ENCODE measurements at places on chromosomes 13 and 19.

- no peak for DNase-seq
These were observed 8.4 kb upstream of the ZNF235 start for GRCh38 chr19:44313231-44313630.

DNA sequence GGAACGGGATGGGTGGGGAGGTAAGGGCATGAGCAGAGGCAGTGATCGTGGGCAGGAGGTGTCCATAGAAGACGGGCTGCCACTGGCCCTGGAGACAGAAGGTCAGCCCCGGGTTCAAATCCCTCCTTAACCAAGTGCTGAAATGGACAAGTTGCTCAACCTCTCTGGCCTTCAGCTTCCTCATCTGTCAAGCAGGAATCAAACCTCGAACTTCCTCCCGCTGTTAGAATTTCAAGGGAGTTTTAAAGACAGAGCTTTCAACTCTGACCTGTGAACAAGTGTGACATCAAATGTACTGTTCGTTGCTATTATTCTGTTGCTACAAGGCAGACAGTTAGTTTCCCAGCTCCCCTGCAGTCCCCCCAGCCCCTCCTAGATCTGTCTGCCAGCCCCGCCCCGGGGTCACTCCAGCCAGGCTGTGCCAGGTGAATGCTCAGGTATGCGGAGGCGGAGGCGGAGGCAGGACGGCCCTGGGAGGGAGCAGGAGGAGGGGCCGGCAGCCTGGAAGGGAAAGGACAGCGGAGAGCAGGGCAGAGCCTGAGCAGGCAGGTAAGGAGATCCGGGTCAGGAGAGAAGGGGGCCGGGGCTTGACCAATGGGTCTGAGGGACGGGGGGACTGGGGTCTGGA is at the start of gene EPS8L1:
TSS of gene EPS8L1 (plus strand) at position 499 of the 628 bp plus-strand sequence. CDS start 576 bp downstream, outside the sequence.
- no peak for DNase-seq

DNA sequence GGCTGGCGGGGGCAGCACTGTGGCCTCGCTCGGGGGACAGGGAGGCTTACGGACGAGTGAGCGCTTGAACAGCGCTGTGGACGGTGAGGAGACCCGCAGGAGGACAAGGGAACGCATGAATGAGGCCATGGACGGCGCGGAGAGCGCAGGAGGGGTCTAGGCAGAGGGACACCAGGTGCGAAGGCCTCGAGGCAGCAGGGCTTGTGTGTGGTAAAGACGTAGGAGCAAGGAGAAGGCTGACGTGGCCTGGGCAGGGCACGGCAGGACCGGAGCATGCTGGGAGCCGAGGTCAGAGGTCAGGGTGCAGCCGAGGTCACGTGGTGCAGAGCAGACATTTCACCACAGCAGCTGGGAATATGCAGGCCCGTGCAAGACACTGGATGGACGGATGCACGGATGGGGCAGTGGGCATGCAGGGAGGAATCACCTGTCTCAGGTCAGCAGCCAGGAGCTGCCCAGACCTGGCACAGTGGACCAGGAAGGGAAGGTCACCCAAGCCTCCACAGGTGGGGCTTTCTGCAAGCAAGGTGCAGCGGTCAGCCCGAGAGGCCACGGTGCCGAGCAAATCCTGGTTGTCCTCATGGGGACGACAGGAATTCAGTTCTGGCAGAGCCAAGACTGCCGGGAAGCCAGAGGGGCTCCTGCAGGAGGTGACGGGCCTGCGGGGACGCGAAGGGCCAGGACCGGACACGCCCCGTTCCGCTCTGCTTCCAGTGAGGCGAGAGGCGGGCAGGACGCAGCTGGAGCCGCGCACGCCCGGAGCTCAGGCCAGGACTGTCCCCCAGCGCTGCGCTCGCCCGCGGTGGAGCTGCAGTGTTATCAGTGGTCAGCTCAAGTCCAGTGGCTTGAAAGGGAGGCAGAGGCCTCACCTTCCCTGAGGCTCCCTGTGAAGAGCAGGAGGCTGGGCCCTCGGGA is 72.2 kb downstream of the RASA3 start:
- no peak for DNase-seq

GRCh38 chr19:6273701-6274601 is 5.8 kb downstream of the MLLT1 start:
- no peak for DNase-seq

- DNase-seq: no peak
These were observed 10.6 kb upstream of the RETN start for GRCh38 chr19:7658219-7658686.

GRCh38 chr13:79658333-79658975 is 177.5 kb downstream of the NDFIP2 start:
- no peak for DNase-seq

GRCh38 chr19:41783612-41784011 is 12.8 kb upstream of the CEACAM3 start:
- no peak for DNase-seq

DNA sequence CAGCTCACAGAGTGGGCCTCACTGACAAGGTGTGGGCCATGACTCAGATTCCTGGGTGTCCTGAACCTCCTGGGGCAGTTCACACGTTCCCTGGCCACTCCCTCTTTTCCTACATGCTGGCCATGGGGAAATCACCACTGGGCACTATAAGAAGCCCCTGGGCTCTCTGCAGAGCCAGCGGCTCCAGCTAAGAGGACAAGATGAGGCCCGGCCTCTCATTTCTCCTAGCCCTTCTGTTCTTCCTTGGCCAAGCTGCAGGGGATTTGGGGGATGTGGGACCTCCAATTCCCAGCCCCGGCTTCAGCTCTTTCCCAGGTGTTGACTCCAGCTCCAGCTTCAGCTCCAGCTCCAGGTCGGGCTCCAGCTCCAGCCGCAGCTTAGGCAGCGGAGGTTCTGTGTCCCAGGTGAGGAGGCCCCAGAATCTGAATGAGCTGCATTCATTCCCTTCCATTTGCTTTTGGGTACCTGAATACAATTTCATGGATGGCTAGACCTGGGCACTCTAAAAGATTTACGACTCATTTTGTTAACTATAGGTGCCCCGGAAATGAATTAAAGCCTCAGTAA is at the start of gene OLFM4:
TSS of gene OLFM4 (plus strand) at position 177 of the 567 bp plus-strand sequence. CDS start at position 201, 24 bp downstream.
- no peak for DNase-seq

- DNase-seq: no peak
These were observed 3.3 kb downstream of the SWSAP1 start for GRCh38 chr19:11377756-11378155.

GRCh38 chr13:104694397-104694796 is 1628.2 kb upstream of the SLC10A2 start:
- DNase-seq: no peak

DNA sequence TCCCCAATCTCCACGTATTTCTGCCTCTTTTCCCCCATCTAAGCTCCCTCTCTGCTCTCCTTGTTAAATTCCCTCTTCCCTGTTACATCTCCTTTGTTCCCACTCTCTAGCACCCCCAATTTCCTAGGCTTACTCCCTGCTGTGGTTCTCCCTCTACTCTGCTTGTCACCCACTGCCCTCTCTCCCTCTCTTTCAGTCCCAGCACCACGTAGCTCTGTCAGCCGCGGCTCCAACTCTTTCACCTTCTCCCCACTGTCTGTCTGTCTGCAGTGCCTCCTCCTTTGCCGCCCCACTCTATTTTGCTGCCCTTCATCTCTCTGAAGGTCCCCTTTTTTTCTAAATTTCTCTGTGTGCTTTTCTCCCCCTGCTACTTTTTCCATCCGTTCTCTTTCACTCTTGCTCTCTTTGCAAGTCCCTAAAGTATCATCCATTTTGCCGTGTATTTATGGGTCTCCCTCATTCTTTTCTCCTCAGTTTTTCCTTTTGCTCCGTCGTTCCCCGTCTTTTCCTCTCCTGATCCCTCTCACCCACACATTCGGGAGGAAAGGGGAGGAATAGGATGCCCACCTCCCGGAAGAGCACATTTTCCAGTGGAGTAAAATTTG is 937 bp downstream of the ZNF841 start:
- no peak for DNase-seq

- no peak for DNase-seq
These were observed 1651.9 kb upstream of the MIR17HG start for GRCh38 chr13:89695343-89696257.

DNA sequence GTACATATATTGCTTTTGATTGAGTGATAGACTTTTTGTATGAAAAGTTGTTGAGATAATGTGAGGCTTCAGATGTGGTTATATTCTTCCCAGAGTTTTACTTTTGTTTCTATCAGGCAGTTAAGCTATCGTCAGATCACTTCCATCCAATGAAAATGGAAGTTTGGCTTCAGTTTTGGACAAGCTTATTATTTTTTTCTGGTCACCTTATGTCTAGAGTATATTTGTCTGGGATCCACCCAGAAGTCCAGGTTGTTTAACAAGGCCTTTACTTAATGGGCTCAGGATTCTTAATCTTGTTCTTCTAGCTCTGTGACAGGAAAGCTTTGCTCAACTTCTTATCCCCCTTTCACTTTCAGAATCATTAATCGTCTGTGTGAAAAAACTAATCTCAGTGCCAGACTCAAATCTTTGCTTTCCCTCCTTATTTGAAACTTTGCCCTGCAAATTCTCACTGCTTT is 150.9 kb downstream of the PDS5B start:
- no peak for DNase-seq

GRCh38 chr13:21579754-21580316 is 24.1 kb downstream of the MICU2 start:
- DNase-seq: no peak

DNA sequence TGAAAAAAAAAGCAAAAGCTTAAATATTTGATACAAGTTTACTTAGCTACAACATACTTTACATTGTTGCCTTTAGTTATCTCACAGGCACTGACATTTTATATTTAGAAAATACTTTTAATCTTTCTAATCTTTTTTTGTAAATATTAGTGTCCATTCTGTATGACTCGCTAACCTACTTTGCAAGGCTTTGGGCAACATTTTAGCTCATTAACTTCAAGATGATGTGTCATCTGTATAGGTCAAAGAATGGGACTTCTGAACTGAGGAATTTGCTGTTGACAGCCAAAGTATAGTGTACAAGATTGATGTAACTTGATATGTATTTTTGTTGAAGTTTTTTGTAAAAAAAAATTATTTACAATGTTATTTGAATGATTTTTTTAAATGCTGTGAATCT is 2.7 kb upstream of the C1QTNF9 start:
- DNase-seq: no peak

DNA sequence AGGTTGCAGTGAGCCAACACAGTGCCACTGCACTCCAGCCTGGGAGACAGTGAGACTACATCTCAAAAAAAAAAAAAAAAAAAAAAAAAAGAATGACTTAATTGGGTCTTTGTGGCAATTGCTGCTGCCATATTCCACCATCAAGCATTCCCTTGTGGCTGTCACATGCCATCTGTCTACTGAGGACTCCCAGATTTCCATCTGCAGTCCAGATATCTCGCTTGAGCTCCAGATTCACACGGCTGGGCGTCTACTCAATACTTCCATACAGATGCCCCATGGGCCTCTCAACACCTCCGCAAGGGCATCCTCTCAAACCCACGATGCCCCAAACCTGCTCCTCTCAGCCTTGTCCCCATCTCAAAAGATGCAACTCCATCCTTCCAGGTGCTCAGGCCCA is 12.9 kb downstream of the TMEM143 start:
- no peak for DNase-seq

DNA sequence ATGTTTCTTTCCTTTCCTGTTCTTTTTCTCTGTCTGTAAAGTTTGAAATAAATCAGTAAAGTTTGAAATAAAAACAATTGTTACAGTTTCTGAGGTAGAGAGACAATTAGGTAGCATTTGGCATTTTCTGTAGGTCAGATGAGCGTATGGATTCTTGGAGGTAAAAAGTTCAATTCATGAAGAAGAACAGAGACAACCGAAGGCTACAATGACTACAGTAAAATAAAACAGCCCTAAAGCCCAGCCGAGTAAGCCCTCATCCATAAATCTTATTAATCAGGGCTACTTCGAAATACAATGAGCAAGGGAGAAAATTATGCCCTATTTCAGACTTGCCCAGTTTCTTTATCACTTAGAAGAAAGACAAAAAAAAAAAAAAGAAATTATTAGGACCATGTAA is 941.9 kb upstream of the SLC10A2 start:
- no peak for DNase-seq

- no peak for DNase-seq
These were observed 128.2 kb downstream of the TBC1D4 start for GRCh38 chr13:75353781-75354193.

- DNase-seq: no peak
These were observed 20.7 kb downstream of the GARRE1 start for GRCh38 chr19:34274827-34275625.

DNA sequence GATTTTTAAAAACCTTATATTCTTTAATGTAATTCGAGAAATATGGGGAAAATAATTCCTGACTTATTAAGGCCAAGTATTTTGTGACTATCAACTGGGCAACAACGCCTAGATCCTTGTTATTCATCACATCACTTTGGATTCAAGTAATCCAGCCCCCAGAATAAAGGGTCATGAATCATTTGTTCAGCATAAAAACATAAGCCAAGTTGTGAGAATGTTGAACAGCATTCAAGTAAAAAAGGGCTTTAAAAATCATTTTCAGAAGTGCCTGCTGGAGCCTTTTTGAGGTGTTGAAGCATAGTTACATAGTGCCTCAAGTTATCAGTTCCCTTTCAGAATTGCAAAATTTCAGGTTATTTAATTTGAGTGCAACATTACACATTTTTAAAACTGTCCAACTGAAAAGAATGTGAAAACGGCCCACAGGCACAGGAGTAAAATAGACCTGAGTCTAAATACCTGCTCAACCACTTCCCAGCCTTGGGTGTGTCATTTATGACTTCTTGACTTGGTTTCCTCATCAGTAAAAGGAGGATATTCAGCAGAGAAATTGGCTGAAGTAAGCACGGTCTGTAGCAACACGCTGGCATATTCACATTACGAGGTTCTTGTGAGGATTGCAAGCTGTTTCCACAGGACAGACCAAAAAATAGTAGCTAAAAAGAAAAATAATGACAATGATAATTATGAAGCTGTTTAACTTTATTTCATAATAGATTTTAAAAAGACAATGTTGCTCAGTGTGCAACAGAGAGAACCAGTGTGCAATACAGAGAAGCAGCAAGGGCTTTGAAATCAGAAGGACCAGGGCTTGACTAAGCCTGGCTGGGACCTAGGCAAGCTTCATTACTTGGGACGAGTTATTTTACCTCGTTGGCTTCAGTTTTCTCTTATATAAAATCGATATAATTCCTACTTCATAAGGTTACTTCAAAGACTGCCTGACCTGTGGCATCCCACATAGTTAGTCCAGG is 56.6 kb downstream of the MBNL2 start:
- no peak for DNase-seq

DNA sequence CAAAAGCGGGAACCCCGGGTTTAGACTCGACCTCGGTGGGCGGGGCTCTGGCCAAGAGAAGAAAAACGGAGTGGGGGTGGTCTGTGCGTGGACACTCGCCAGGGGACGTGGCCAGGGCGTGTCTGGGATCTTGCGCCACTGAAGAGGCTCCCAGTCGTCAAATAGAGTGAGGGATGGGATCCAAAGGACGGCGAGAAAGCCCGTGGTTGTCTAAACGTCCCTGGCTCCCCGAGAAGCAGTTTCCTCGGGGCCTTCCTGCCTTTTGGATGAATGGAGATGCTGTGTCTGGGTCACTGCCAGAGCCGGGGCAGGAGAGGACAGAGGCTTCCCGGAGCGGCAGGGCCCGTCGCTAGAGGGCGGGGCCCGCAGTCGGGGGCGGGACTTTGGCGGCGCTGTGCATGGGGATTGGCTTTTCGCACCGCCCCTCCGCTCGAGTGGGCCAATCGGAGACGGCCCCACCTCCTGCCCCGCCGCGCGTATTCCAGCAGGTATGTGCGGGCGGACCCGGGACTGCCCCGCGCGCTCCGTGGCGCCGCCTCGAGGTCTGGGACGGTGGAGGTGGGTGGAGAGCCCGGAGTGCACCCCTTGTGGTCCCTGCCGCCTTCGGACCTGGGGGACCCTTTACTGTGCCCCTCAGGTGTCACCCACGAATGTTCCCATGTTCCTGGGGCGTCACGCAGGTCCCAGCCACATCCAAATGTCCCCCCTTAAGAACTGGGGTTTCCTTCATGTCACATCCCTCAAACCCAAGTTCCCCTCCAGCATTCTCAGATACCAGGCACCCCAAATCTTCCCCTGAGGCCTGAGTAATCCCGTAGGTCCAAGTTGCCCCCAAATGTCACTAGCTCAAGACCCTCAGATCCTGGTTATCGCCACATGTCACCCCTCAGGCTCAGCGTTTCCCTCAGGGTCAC is 38.3 kb downstream of the ZSWIM4 start:
- peak; percentile 92 for DNase-seq

Measured in stimulated activated CD4-positive, alpha-beta T cell treated with anti-CD3 and anti-CD28 coated beads, TNF-alpha, amount 100 ng/mL, for 4 hours (primary cell).